ENCODE measurements at places on chromosomes 7 and 10. TPM values are rescaled to one million over a fixed set of nuclear protein-coding genes. Genes with fewer than 3 reads are reported as not detected.

GRCh38 chr7:47271749-47272148, 310.2 kb downstream of the TNS3 start:
- DNase-seq = no peak

DNA sequence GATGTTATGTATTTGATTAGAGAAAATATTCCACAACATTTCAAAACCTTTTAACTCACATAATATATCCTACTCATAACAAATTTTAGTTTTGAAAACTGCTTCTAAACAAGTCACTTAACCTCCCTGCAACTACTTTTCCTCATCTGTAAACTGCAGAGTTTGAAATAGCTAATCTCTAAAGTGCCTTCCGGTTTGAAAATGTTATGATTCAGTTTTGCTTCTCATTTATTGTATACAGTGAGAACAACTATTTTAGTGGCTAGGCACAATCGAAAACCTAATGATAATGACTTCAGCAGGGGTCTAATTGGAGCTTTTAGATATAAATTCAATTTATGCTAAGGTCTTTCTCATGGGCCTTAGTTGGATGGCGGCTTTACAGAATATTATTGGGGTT, 30.7 kb upstream of the TEX47 start:
- DNase-seq = no peak

- no peak for DNase-seq
Measured at GRCh38 chr10:35578618-35578956, 26.6 kb upstream of the GJD4 start.

DNA sequence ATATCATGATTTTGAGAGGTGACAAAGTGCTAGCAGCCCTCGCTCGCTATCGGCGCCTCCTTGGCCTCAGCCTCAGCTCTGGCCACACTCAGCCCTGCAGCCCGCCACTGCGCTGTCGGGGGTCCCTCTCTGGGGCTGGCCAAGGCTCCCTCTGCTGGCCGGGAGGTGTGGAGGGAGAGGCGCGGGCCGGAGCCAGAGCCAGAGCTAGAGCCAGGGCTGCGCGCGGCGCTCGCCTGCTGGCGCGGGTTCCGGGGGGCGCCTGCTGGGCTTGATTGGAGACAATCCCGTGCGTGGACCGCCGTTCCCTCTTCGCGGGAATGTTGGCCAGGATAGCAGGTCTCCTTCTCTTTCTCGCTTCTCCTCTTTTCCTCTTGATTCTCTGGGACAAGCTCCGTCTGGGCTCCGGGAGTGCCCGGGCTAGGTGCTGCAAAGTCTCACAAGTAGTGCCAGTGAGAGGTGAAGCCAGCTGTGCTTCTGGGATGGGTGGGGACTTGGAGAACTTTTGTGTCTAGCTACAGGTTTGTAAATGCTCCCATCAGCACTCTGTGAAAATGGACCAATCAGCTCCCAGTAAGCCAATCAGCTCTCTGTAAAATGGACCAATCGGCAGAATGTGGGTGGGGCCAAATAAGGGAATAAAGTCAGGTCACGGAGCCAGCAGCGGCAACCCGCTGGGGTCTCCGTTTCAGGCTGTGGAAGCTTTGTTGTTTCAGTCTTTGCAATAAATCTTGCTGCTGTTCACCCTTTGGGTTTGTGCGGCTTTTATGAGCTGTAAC, 43.4 kb upstream of the ELMO1 start:
- DNase-seq = no peak

GRCh38 chr10:61385231-61386001, 67.8 kb downstream of the TMEM26 start:
- no peak for DNase-seq

GRCh38 chr10:20048161-20048560, 231.9 kb downstream of the PLXDC2 start:
- no peak for DNase-seq

- no peak for DNase-seq
Measured at GRCh38 chr10:36504758-36505157, 620.6 kb upstream of the ANKRD30A start.

DNA sequence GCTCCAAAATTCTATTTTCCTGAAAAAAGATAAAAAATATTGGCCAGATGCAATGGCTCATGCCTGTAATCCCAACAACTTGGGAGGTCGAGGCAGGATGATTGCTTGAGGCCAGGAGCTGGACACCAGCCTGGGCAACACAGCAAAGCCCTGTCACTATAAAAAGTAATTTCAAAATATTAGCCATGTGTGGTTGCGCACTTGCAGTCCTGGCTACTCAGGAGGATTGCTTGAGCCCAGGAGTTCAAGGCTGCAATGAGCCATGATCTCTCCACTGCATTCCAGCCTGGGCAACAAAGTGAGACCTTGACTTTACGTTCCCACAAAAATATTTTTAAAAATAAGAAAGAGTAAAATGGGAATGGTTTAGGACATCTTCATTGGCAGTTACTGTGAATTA, 104.1 kb upstream of the AFAP1L2 start:
- DNase-seq = no peak

- no peak for DNase-seq
Measured at GRCh38 chr10:14693891-14694290, 80.8 kb downstream of the FAM107B start.

DNA sequence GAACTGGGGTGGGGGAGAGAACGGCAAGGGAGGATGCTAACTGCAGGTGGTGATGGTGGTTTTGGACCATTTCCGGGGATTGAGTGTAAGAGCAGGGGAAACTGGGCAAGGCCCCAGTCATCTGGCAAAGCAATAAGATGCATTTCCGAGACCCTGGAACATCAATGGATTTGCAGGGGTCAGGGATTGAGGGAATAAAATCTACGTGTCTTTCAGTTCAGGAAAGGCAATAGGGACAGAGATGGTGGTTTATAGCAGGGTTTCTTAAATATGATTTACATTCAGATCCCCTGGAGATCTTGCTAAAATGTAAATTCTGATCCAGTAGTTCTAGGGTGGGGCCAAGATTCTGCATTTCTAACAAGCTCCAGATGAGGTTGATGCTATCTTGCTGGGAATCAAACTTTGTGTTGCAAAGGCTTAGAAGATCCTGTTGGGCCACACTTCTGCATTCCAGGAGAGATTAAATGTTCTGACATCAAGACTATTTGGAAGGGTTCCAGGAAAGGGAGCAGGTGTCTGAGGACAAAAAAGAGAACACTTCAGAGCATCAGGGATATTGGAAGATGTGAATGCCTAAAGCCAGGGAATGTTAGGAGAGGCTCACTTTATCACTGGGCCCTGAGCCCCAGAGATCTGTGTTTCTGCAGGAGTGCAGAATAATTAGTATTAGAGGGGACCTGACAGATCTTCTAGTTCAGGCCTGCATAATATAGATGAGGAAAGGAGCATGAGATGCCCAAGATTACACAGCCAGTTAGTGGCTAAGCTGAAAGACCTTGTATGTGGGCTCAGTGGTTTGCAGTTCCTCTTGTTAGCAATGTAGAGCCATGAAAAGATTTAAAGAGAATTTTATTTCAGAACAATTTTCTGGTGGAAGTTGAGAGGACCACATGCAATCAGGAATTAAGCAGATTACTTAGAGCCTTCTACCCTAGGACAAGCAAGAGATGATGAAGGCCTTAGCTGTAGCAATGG, 32.4 kb downstream of the BLNK start:
- DNase-seq = no peak

DNA sequence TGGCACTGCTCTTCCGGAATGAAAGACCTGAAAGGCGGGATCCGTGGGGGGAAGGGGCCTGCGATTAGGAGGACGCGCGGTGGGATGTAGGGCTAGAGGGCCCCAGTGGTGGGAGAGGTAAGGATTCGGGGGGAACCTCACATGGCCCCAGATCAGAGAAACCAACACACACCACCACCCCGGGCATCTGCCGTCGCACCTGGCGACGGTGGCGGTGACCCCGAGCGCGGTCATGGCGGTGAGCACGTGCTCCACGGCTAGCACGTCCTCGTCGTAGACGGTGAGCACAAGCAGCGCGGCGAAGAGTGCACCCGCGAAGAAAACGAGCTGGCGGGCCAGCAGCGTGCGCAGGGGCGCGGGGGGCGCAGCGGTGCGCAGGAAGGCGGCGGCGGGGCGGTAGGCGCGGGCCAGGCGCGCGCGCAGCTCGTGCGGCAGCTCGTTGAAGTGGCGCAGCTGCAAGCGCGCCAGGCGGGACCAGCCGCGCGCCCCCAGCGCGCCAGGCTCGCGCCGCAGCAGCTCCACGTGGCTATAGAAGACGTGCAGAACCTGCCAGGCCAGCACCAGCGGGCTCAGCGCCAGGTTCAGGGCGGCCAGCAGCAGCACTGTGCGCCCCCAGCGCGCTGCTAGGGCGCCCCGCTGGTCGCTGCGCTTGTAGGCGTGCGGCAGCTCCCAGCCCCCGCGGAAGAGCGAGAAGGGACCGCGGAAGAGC, 5.7 kb downstream of the ATG9B start:
- peak; percentile 26 for DNase-seq

GRCh38 chr10:7438196-7438986, 27.6 kb upstream of the SFMBT2 start:
- no peak for DNase-seq

- DNase-seq = peak; percentile 30
Measured at GRCh38 chr7:74417419-74417971, 36.2 kb upstream of the GTF2IRD1 start.

- no peak for DNase-seq
Measured at GRCh38 chr10:61558188-61558587, 104.5 kb upstream of the CABCOCO1 start.

GRCh38 chr7:139078911-139079310, 30.6 kb downstream of the ZC3HAV1 start:
- DNase-seq = no peak

- no peak for DNase-seq
Measured at GRCh38 chr10:126013489-126014281, 117.3 kb downstream of the FANK1 start.

DNA sequence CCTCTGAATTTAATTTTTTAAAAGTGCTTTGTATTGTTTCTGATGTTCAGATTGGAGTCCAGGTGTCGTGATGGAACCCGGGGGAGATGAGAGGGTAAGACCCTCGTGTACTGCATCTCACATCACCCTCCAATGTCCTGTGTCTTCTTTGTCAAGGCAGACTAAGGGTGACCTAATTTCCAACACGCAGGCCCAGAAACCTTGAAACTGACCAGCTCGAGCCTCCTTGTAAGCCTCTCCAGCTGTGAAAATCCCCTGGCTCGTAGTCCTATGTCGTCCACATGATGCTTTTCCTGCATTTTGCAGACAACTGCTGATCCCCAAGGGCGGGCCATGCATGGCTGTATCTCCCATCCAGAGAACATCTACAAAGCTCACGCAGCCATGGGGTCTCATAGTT, 220.2 kb downstream of the ARHGAP12 start:
- DNase-seq = no peak

GRCh38 chr7:157430721-157431120, 93.9 kb downstream of the DNAJB6 start:
- no peak for DNase-seq

DNA sequence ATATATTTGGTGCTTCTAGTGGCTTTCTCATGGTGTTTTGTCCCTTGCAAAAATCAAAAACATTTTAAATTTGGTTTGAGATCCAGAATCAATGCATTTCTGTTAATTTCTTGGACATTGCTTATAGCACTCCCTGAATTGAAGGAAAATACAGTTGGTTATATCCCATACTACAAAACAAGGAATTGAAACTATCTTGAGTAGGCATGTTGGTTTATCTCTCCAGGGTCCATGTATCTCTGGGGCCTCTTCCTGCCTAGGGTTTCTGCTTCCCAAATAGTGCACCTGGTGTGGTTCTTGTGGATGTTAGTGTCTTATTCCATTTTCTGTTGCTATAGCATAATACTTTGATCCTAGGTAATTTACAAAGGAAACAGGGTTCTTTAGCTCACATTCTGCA, 212.4 kb downstream of the CAMK1D start:
- DNase-seq = no peak

DNA sequence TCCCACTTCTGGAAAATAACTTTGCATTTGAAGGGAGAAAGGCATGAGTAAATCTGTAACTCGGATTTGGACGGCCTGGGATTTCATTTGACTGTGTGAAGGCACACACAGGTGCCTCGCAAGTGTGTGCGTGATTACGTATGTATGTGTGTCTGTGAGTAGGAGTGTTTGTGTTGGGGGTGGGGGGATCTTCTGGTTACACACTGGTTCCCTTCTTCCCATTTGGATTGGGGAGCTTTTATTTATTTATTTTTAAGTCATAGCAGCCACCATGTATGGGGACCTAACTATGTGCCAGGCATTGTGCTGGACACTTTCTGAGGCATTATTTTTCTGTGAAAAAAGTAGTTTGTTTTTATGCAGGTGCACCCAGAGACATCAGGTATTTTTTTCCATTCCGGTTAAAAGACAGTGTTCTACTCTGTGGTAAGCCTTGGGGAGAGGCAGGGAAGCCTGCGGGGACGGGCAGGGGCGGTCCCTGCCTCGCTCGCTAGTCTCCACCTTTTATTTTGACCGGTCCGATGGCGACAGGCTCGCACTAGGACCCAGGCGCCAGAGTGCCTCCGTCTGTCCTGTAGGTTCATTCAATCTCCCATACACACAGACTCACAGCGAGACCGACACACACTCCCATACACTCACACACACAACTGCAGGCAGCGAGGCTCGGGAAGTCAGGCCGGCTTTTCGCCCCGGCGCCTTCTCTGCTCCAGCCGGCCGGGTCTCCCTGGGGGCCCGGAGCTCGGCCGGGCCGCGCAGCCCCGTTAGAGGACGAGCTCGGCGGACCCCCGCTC, at the start of gene MXI1:
Gene MXI1 (plus strand): TSS at position 595 of the 794 bp plus-strand sequence. CDS start 204 bp downstream, outside the sequence.
- DNase-seq = peak; percentile 63

DNA sequence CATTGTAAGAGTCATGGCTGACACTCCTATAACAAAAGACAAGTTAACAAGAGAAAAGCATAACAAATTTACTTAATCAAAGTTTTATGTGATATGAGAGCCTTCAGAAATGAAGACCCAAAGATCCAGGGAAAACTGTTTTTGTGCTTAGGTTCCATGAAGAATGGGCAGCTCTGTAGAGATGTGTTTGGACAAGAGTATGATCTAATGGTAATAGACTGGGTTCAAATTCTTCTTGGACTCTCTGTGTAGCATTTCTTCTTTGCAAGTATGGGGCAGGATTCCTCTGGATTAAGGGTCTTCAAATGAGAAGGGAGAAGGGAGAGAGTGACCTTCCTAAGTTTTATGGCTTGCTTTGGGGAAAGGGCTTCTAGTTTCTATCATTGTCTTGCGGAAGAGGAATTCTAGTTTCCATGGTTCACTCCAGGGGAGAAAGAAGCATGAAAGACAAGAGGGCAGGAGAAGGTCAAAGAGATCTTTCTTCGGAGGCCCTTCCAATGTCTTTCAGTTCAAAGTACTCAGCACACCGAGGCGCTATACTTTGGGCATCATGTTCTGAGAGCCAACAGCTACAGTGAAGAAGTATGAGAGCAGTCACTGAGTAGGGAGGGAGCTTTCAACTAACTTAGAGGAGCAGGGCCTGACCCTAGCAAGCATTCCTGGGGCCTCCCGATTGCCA, 15.4 kb downstream of the IFIT3 start:
- DNase-seq = no peak

Gene PIK3AP1
- total RNA-seq = 0.58 TPM

Gene LAMB4
- total RNA-seq = 0.11 TPM

Gene GTPBP4
- total RNA-seq = 50.3 TPM

Gene ASAH2
- total RNA-seq = 1.1 TPM

Gene ZNF425
- 0.22 TPM for total RNA-seq

Gene HOXA2
- not detected for total RNA-seq

Gene TLL2
- not detected for total RNA-seq

Gene PALD1
- total RNA-seq = 0.36 TPM

Data from CD4-positive, alpha-beta T cell (primary cell).